Right hindlimb (tissue), 1 donor: ENCODE measurements at places on chromosomes 5 and 9.

GRCh38 chr9:130579738-130580463 is 524 bp downstream of the FUBP3 start:
- no peak for DNase-seq

GRCh38 chr9:18666348-18666747 is 192.4 kb downstream of the ADAMTSL1 start:
- no peak for DNase-seq

GRCh38 chr9:27548055-27548741 is 18.6 kb upstream of the MOB3B start:
- no peak for DNase-seq

- DNase-seq, result no peak
Observed at GRCh38 chr9:2354856-2355696, 266.5 kb upstream of the VLDLR start.

DNA sequence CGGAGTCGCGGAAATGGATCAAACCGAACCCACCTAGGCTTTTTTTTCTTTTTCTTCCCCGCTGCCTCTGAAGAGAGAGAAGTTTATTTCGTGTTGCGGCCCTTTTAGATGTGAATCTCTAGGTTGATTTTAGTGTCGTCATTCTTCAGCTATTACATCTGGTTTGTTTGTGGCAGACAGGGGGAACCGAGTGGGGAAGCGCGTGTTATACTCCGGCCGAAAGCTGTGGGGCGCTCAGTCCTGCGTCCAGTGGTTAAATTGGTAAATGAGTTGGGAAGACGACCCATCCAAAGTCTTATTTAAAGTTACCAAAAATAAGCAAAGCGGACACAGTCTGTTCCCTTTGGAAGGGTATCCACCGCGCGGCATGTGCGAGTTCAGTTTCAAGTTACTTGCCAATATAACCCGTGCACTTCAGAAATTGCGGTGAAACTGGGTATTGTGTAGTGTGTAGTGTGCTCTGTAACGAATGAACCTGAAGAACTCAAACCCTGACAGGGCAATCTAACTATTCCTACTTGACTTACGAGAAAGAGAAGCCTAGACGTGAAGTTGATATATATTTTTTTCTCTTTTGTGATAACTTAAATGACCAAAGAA is 1.3 kb downstream of the MAN2A1 start:
- peak; percentile 89 for DNase-seq

DNA sequence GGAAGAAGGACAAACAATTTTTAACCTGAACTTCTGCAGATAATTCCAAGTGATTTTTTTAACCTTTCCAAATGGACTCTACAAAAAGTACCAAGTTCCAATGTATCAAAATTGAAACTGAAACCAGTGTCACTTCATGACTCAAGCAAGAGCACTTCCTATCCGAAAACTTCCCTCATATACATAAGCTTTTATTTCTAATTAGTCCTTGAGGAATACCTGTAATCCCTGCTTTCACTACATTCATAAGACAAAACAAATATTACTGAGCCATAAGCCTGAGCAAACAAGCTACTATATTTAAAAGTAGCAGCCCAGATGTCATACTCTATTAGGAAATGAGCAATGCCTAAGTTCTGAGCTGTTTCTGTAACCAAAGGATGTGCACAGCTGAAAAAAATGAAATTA is 224.4 kb downstream of the EBF1 start:
- DNase-seq, result no peak

DNA sequence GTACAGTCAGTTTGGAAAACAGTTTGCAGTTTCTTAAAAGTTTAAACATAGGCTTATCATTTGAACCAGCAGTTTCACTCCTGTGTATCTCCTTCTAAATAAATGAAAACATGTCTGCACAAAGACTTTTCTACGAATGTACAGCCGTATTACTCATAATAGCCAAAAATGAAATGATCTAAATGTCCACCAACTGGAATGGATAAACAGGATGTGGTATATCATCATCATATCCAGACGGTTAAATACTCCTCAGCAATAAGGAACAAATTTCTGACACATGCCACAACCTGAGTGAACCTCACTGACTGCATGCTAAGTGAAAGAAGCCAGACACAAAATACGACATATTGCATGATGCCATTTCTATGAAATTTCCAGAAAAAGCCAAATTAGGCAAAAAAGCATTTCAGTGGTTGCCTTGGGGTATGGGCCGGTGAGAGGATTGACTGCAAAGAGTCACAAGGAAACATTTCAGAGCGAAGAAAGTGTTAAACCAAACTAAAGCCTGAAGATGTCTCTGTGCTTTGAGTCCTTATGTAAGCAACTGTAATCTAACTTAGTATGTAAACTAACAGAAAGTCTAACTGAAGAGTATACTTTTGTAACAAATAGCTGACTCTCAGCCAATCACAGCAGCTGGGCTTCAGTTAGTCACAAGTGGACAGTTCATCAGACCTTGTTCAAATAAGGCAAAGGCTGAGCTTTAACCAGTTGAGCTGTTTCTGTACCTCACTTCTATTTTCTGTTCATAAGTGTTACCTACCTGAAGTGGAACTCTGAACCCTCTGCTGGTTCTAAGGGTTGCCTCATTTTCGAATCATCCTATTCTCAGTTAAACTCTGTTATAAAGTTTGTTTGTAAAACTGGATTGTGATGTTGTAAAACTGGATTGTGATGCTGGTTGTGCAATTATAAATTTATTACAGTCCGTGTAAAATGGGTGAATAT is 65.2 kb downstream of the TRIO start:
- DNase-seq, result no peak

DNA sequence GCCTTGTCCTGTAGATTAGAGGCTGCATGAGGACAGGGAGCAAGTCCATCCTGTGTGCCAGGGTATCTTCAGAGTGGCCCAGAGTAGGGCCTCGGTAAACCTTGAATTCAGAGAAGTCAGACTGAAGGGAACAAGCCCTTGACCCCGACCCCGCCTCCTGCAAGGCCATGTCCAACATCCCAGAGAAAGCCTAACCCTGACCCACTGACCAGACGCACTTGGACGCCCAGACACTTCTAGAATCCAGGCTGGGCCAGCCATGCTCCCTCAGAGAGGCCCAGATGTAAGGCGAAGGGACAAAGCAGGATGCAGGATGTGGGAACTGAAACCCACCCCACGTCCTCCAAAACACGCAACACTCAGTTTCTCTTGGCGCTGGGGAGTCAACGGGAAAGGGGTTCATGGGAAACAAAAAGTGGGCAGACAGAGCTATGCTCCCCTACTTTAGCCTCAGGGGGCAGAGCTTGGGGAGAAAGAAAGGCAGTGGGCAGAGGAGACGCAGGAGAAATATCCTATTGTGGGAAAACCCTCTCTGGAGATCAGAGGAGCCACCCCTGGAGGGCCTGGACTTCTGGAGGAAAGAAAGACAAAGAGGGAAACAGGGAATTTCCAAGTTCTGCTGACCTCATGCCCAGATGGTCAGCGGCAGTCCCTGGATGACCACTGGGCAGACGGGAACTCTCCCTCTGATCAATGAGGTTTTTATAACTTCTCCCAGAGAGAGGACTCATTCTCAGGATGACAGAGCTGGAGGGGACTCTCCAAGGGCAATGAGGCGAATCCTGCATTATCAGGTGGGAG is 13.0 kb downstream of the TNIP1 start:
- DNase-seq, result no peak

GRCh38 chr5:134975078-134975715 is 7.5 kb downstream of the CATSPER3 start:
- DNase-seq, result no peak

DNA sequence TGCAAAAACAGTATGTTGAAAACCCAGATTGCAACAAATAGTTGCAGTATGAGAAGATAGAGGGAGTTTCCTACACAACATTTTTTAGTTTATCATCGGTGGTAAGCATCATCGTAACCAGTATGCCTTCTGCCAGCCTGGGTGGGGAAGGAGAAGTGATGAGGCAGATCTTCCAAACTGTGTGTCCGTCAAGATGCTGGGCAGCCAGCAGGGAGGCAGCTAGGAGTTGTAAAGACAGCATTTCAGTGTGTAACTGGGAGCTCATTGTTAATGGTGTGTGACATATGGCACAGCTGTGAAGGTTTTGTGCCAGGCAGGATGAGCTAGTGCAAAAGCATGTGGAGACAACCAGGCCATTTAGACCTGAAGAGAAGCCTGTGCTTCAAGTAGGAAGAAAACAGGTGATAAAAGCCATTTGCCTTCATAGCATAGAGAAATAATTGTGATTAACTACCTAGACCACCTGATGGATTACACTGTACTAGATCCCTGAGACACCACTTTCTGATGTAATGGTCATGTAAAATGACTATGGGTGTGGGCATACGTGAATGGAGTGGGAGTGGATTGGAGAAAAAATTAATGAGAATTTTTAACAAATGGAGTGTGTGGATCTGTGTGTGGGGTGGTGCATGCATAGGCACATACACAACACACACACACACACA is 347.0 kb upstream of the ADAMTSL1 start:
- peak; percentile 72 for DNase-seq

GRCh38 chr9:137694962-137695875 is 76.4 kb downstream of the EHMT1 start:
- peak; percentile 43 for DNase-seq

DNA sequence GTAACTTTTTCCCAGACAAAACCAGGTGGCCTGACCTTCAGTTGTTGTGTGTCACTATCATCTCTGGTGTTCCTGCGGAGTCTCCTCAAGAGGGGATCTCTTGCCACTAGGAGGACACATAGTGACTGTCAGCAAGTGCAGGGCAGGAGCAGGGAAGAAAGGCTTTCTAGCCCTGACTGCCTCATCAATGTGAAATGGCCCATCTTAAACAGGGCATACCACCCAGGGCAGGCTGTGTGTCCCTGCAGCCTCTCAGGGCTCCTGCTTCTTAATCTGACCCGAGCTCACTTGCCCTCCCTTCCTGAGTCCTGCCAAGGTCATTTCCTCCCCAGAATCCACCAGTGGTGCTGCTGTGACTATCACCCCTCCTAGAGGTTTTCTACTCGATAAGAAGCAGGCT is 57.4 kb upstream of the SIMC1 start:
- no peak for DNase-seq

DNA sequence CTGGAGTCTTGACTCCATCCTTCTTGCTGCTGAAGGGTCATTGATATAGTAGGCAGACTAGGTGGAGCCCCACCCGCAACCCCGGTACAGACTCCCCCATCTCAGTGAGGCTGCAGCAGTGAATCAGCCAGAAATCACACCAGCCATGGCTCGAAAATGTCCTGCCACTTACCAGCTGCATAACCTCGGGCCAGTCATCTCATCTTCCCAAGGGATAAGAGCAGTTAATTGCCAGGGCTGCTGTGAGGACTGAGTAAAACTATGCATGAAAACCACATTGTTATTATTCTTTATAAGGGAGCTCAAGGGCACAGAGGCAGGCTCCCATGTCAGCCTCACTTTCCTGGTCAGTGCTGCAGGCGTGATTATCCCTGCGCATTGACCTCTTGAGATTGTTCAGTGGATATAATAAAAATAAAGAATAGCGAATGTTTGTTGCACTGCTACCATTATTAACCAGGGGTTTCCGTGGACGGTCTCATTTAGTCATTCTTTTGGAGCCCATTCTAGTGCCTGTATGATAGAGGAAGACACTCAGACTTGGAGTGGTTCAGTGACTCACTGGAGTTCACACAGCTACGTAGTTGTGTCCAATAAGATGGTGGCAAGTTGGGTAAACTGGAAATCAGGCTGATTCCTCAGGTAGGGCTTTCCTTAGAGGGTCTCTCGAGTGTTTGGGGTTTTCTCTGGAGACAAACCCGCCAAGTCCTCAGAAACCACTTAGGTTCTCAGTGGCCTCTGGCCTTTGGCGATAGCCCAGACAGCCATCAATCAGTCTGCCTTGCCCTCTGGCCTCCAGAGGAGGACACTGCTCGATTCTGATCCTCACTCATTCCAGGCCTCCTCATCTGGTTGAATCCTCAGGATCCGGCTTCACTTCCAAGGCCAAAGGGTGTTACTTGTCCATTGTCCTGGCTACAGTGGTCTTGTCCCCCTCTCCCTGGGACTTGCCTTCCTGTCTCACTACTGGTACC is 39.9 kb downstream of the COL15A1 start:
- peak; percentile 15 for DNase-seq

GRCh38 chr9:129224618-129225489 is 46.8 kb upstream of the IER5L start:
- DNase-seq, result no peak

- no peak for DNase-seq
Observed at GRCh38 chr5:116444373-116445295, 130.0 kb downstream of the SEMA6A start.

DNA sequence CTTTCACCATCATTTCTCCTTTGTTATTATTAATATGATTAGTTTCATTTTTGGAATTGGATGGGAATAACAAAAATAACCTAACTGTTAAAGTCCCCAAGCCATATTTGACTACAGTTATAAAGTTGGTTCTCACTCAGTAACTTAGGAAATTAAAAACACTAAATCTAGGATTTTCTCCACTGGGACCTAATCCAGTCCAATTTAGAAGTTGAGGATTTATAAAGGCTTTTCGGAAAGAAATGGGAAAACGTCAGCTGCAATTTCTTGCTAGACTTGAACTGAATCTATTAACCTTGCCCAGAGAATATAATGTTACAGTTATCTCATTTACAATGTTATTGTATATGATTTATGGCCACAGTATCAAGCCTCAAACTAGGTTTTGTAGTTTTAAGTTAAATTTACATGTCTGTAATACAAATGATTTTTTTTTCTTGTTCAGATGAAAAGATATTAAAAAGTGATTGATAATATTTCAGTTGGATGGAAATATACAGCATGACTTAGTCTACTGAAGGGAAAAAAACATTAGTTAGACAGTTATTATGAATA is 524.3 kb upstream of the GRAMD2B start:
- DNase-seq, result no peak

DNA sequence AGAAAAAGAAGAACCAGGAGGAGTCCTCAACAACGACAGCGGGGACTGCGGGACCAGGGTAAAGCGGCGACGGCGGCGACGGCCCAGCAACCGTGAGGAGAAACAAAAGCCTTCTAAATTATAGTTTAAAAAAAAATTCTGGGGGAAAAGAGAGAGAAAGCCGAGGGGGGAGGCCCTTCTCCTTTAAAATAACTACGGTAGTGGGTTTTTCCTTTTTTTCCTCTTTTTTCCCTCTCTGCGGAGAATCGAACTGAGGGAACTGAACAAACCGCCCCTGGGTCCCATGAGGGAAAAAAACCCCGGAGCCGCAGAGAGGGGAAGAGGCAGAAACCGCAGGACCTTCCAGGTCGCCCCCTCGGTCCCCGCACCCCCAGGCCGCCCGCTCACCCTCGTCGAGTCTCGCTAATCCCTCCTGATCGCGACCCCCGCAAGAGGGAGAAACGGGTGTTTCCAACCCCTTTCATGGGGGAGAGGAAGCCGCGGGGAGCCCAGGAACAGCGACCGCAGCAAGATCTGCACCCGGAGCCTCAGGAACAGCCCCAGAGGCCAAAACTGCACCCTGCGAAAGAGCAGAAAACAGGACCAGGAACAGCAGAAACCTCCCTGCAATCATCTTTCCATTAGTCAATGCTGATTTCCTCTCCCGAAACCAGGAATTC is 453 bp downstream of the CPEB4 start:
- DNase-seq, result no peak
